Head of caudate nucleus (tissue), 42 donors: ENCODE measurements at places on chromosomes 2 and 18.

GRCh38 chr2:164178835-164179465 is 442.3 kb downstream of the GRB14 start:
- DNase-seq: no peak

DNA sequence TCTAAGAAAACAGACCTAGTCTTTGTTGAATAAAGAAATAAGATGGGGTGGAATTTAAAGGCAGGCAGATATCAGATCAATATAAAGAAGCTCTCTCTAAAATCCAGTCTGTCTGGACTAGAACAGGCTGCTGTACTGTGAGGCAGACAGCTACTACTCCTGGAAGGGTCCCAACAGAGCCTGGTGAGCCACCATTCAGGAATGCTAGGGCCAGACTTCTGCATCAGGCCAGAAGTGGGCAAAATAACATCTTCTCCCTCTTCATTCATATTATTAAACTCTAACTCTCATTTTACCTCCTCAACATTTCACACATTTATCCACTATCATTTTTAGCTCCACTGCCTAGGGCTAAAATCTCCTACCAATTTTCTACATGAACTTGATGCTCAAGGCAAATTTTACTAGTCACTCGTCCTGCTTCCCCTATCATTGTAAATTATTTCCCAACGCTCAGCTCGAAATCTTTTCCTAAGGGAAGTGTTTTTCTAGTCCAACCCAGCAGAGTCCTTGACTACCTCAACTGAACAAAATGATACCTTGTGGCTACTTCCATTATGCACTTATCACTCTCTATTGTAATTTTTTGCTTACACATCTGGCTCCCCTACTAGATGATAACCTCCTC is 45.2 kb upstream of the GLS start:
- no peak for DNase-seq

- DNase-seq: no peak
Measured at GRCh38 chr2:174775571-174775980, 11.3 kb upstream of the CHRNA1 start.

GRCh38 chr18:62418258-62418657 is 93.1 kb downstream of the TNFRSF11A start:
- no peak for DNase-seq
